ENCODE measurements at places on chromosomes 6 and 20.

- DNase-seq, result no peak
- H3K27ac ChIP-seq, result no peak overlapping the region
- no peaks in the 10 kb centered on the region for H3K27me3 ChIP-seq
- no peaks in the 10 kb centered on the region for H3K36me3 ChIP-seq
- H3K4me3 ChIP-seq, result no peak overlapping the region
Observed at GRCh38 chr6:169188051-169188470, 65.6 kb downstream of the THBS2 start.

DNA sequence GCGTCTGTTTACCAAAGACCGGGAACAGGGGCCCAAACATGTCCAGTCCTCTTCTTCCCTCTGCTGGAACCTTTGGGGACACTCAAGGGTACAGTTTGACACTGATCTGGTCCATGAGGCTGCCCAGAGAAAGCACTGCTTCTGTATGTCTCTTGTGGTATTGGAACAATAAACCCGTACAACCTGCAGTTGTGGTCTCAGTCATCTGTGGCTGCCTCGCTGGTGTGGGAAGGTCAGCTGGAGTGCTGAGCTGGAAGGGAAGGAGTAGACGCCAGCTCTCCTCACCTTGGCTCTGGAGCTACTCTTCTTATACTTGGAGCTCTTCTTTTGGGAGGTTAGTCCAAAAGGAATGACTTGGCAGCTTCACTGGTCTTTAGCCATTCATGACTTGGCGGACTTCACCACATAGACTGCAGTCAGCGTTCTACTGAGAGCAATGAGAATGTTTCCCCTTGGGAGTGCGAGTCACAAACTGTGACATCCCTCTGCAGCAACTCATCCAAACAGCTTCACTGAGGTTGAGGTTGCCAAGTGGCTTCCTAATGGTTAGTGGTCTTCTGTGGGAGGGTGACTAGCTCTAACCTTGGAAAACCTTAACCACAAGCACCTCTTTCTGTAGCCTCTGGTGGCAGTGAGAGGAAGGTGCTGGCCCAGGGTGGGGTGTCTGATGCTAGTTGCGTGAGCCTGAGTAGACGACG is 81.2 kb downstream of the ASXL1 start:
- peaks cover 5% of the 10 kb centered on the region for H3K4me1 ChIP-seq
- no peak overlapping the region for H3K4me3 ChIP-seq
- no peak for DNase-seq
- no peak overlapping the region for H3K27ac ChIP-seq
- peaks cover 10% of the 10 kb centered on the region for H3K36me3 ChIP-seq

DNA sequence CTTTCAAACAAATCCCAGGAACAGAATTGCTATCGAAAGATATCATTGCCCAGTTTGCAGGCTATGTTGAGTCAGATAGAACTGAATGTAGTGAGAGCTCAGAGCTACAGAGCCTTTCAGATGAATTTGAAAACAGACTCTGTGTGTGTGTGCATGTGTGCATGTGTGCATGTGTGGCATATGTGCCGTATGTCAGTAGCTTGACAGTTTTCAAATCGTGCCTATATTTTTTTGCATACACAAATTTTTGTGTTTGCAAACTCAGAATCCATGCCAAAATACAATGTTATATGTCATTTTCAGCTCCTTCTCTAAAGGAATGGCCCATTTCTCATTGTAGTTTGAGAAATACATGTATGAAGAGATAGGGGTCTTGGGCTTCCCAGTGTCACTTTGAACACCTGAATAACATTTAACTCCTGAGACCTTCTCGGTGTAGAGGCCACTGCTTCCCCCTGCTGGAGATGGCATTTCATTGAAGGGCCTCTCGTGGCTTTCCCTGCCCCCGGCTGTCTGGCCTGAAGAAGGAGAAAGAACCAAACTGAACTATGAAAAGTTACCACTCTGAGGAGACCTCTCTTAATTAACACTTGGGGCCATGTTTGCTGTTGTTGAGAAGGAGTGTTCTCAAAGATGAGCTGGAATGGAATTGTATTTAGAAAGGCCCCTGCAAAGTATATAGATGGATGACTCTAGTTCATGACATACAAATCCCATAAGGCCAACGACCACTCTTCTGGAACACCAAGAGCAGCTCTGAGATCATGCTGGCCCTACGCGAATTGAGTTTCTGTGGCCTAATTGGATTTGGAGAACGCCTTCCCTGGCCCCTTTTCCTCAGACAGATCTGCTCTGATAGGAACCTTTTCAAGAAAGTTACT is 58.7 kb downstream of the VAPB start:
- peak; percentile 63 for DNase-seq
- H3K27ac ChIP-seq, result no peak overlapping the region
- H3K4me1 ChIP-seq, result no peaks in the 10 kb centered on the region
- no peaks in the 10 kb centered on the region for H3K36me3 ChIP-seq

GRCh38 chr6:22036275-22036674 is 260.6 kb downstream of the PRL start:
- no peaks in the 10 kb centered on the region for H3K27me3 ChIP-seq
- no peak overlapping the region for H3K27ac ChIP-seq
- DNase-seq, result no peak
- H3K4me1 ChIP-seq, result no peaks in the 10 kb centered on the region
- no peak overlapping the region for H3K4me3 ChIP-seq
- no peaks in the 10 kb centered on the region for H3K36me3 ChIP-seq

DNA sequence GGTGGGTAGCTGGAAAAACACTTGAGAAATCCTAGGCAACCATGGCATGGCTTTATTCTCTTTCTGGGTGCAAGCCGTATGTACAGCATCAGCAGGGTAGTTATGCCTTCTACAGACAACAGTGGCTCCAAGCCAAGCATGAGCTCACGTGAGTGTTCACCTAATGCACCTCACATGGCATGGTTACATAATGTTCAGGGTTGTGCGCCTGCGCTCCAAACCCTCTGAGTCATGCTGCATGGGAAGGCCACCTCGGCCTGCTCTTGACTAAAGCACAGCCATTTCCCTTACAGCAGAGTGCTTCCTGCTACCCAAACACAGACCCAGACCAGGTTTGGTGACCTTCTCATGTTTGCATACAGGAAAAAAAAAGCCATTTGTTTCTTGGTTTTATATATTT is 96.2 kb downstream of the VIP start:
- H3K27ac ChIP-seq, result no peak overlapping the region
- no peaks in the 10 kb centered on the region for H3K27me3 ChIP-seq
- DNase-seq, result no peak
- H3K4me1 ChIP-seq, result no peaks in the 10 kb centered on the region
- no peak overlapping the region for H3K4me3 ChIP-seq
- no peaks in the 10 kb centered on the region for H3K36me3 ChIP-seq

GRCh38 chr6:103872233-103872632 is 987.5 kb downstream of the HACE1 start:
- no peaks in the 10 kb centered on the region for H3K4me1 ChIP-seq
- no peaks in the 10 kb centered on the region for H3K27me3 ChIP-seq
- no peak overlapping the region for H3K27ac ChIP-seq
- DNase-seq, result no peak

- H3K27me3 ChIP-seq, result no peaks in the 10 kb centered on the region
- H3K27ac ChIP-seq, result no peak overlapping the region
- no peak for DNase-seq
- H3K4me3 ChIP-seq, result no peak overlapping the region
- H3K36me3 ChIP-seq, result no peaks in the 10 kb centered on the region
- H3K4me1 ChIP-seq, result no peaks in the 10 kb centered on the region
Observed at GRCh38 chr20:19024296-19025035, 188.0 kb upstream of the SLC24A3 start.

DNA sequence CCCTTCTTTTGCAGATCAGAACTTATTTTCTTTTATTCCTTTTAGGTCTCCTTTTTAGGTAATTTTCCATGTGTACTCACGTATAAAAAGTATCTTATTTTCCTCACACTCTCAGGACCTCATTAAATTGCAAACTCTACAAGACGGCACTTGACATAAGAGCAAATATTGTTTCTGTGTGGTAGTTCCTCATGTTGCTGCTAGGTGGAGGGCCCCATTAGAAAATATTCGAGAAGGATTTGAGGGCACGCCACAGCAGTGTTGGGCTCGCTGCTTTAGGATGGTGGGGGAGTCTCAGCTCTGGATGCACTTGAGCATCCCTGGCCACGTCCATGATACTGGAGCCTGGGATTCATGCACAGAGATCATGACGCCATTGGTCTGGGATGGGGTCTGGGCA is 64.9 kb upstream of the ZFP64 start:
- no peak overlapping the region for H3K27ac ChIP-seq
- no peaks in the 10 kb centered on the region for H3K36me3 ChIP-seq
- DNase-seq, result no peak
- H3K4me1 ChIP-seq, result no peaks in the 10 kb centered on the region
- H3K27me3 ChIP-seq, result no peaks in the 10 kb centered on the region
- H3K4me3 ChIP-seq, result no peak overlapping the region

DNA sequence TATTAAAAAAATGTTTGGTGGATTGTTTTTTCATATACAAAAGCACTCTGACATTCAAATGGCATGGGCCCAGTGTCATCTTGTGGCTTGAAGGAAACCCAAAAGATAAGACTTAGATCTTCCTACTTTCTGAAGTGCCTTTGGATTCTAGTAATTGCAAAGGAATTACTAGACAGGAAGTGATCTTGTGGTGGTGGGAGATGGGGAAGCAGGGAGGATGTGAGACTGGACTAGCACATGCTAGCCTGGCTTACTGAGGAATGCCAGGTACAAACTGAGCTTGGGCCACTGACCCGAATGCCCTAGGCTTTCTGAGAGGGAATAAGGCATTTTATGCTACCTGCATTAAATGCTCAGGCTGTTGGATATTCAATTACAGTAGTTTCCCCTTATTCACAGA is 59.0 kb downstream of the AFG1L start:
- DNase-seq, result no peak
- H3K27ac ChIP-seq, result no peak overlapping the region
- H3K4me3 ChIP-seq, result no peak overlapping the region
- no peaks in the 10 kb centered on the region for H3K36me3 ChIP-seq

DNA sequence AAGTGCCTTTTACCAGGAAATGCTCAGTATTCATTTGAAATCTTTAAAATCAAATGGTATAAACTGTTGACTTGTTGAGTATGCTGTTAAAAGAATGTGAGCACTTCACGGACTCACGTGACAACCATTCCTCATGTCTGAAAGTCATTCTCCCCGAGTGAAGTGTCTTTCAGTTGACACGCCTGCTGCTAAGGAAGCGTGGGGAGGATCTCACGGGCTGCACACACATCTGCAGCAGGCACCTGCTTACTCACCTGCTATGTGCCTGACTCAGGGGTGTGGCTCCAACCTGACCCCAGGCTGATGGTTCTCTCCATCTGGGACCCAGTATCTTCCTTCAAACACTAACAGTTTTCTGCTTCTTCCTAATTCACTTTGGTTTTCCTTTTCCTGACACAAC is 32.7 kb downstream of the WDR27 start:
- no peak overlapping the region for H3K4me3 ChIP-seq
- no peaks in the 10 kb centered on the region for H3K4me1 ChIP-seq
- no peak overlapping the region for H3K27ac ChIP-seq
- H3K36me3 ChIP-seq, result no peaks in the 10 kb centered on the region

- H3K4me3 ChIP-seq, result peak overlapping the region; percentile 79
- H3K27ac ChIP-seq, result peak overlapping the region; percentile 76
- peaks cover 19% of the 10 kb centered on the region for H3K4me1 ChIP-seq
- no peaks in the 10 kb centered on the region for H3K36me3 ChIP-seq
- peak; percentile 36 for DNase-seq
Observed at GRCh38 chr6:31402324-31403282, 792 bp upstream of the MICA start.

DNA sequence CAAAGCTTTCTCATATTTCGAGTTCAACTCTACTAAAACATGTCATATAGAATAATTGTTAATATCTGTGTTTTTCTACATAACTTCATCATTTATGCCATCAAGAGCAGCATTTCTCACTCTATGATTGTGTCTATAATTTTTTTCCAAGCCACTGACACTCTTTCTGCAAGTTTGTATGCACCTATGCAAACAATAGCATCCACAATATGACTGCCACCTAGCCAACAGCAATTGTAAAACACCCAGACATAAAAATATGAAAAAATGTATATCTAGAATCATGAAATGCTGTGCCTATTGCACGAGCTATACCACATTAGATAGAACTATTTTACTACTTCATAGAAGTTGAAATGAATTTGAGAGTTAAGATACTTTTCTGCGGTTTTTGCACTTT is 286.5 kb upstream of the MARCKS start:
- H3K4me3 ChIP-seq, result no peak overlapping the region
- no peak for DNase-seq
- no peaks in the 10 kb centered on the region for H3K36me3 ChIP-seq

DNA sequence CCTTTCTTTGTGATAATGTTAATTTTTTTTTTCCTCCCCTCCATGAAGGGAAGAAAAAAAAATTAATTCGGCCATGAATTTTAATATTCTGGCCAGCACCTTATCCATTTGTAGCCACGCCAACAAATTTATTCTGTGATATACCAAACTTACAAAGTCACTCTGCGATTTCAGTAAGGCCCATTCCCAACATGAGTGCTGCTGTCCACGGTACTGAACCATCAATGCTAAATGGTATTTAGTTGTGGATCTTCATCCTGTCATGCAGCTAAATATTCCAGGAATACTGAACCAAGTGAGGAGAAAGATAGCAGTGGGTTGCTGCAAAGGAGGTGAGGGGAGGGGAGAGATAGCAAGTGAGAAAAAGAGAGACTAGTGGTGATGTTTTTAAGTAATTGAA is 19.5 kb upstream of the RSPH4A start:
- no peaks in the 10 kb centered on the region for H3K27me3 ChIP-seq
- H3K27ac ChIP-seq, result no peak overlapping the region
- H3K4me3 ChIP-seq, result no peak overlapping the region
- DNase-seq, result no peak
- H3K4me1 ChIP-seq, result no peaks in the 10 kb centered on the region
- H3K36me3 ChIP-seq, result peaks cover 31% of the 10 kb centered on the region

DNA sequence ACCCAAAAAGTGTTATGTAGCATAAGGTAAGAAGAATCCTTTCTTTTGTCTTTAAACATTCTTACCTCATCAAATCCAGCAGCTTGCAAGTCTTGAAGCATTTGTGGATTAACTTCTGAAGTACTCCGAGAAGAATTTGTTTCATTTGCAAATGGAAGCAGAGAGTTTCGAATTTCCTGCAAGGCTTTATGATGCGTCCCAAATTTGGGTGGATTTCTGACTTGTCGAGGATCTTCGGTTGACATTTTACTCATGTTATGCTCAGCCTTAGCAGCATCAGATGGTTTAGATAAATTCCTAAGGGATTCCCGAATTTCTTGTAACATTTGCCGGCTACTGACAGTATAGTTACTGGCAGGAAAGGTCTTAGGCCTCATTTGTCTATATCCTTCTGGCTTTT is 16.2 kb downstream of the LATS1 start:
- no peak for DNase-seq
- H3K27me3 ChIP-seq, result no peaks in the 10 kb centered on the region
- no peaks in the 10 kb centered on the region for H3K4me1 ChIP-seq
- H3K4me3 ChIP-seq, result no peak overlapping the region
- peaks cover 3% of the 10 kb centered on the region for H3K36me3 ChIP-seq
- H3K27ac ChIP-seq, result no peak overlapping the region

DNA sequence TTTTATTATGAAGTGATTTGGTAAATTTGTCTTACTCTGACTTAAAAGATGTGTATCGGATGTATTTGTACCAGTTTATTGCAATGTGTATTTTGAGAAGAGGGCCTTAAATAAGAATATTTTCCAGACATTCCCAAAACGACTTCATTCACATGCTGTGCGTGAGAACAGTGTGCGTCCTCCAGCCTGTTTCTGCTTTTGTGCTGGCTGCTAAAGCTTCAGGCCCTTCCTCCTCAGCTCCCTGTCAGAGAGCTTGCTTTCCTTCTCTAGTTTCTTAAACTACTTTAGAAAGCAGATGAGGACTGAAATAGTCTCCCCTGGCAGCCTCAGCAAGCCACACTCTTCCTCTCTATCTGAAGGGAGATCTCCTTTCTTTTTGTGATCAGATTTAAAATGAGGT is 157.8 kb downstream of the SAMD5 start:
- no peak overlapping the region for H3K27ac ChIP-seq
- no peaks in the 10 kb centered on the region for H3K36me3 ChIP-seq
- no peaks in the 10 kb centered on the region for H3K4me1 ChIP-seq
- DNase-seq, result no peak
